CD8-positive, alpha-beta T cell (primary cell): ENCODE measurements at places on chromosomes 2 and 18.

DNA sequence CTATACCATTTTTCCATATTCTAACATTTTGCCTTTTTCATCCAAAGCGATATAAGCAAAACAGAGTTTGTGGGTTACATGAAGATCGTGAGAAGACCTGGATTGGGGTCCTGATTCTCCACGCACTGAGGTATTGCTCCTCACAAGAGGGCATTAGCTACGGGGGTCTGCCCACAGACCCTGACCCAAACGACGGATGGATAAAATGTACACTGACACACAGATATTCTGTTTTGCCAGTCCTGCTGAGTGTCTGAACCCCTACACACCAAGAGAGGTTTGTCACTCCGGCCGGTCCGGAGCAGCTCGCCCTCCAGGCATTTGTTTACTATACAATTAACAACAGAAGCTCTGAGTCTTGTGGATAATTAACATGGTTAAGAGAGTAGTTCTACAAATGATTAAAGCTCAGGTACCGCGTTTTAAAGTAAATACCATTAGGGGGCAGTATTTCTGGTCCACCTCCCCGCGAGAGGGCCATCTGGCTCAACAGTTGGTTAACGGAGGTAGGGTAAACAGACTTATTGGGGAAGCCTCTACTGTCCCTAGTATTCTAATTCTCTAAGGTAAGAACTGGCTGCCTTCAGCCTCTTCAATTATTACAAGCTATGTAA lies 28.4 kb downstream of the SCYGR8 start:
- DNase-seq, result no peak

DNA sequence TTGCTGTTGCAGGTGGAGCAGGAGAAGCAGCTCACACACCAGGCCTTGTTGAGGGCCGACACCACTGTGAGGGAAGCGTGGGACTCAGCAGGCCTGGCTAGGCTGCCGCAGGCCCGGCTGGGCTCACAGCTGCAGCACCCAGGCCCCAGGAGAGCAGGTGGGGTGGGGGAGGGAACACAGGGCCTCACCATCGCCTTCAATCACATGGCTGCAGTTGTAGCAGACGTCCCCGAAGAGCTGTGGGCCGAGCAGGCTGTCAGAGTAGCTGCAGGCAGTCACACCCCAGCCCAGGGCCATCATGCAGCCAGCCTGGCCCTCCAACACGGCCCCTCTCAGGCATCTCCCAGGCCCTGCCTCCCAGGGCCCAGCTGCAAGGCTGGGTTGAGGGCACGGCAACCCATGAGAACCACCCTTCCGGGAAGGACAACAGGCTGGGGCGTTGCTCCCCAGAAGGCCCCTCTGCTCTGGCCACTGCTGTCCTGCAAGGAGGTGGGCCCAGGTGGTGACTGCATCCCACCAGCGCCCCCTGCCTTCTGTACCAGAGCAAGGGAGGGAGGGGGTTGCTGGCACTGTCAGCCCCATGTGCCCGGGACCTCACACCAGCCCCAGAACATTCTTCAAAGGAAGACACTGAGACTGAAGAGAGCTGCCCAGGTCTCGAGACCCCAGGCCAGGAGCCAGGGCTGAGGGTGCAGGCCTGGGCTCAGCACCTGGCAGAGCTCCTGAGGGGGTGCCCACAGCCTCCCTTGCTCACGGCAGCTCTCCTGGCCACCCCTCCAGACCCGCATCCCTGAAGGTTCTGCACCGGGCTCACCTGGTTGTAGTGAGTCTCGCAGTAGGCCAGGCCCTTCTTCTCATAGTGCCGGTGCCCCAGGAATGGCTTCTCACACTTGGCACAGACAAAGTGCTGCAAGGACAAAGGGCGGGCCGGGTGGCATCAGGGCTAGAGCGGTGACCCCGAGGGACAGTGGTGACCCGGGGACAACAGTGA lies 5.6 kb upstream of the GPR17 start:
- DNase-seq, result peak; percentile 24

GRCh38 chr2:68920481-68921170 lies 32.1 kb downstream of the GKN2 start:
- no peak for DNase-seq

DNA sequence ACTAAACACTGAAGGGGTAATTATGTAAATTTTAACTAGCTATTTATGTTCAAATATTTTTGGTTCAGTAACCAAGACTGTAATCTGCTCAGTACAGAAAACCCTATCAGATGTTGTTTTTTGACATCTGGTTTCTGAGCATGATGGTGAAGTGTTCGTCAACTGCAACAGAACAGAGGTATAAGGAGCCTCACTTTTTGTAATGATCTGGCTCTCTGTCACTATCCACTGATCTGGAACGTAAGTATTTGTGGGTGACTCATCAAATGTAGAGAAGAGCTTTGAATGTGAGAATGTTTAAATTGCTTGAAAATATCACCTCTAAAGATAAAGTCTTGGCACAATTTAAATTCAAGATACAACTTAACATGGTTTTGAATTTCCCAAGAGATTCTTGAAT lies 213.6 kb upstream of the FAM98A start:
- no peak for DNase-seq

DNA sequence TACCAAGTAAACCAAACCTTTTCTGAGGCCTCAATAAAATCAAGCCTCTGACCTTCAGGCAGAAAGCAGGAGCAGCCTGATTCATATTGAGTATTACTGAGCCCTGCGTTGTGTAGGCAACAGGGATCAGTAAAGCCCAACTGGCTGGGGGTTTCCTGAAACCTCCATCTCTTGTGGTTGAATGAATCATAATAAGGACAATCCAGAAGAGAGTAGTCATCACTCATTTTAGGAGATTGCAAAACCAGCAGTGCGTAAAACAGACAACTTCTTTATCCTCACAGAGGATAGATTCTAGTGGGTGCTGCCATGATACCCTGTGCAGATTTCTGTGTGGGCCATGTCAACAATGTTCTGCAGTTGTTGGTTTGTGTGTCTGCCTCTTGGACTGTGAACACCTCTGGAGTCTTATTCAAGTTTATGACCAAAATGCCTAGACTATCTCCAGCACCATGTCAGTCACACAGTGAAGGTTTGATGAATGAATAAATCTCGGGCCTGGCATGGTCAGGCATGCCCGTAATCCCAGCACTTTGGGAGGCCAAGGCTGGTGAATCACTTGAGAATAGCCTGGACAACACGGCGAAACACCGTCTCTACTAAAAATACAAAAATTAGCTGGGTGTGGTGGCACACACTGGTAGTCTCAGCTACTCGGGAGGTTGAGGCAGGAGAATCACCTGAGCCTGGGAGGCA lies 51.8 kb upstream of the RAB27B start:
- no peak for DNase-seq

DNA sequence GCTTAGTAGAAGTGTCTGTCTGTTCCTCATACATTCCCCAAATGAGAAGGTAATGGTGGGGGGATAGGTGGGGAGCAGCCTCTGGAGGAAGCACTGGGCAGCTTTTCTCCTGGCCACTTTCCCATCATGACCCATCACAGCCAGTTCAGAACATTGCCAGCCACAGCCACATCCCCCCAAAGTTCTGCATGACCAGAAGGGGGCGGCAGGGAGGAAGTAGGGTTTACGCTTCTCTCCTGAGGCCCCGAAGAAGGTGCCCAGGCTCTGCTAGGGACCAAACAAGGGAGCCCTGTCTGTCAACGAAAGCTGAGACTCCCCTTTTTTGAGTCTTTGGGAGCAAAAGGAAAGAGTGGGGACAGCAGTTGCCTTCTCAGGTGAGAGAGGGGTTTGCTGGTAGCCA lies 7.7 kb downstream of the IGFBP5 start:
- peak; percentile 32 for DNase-seq

DNA sequence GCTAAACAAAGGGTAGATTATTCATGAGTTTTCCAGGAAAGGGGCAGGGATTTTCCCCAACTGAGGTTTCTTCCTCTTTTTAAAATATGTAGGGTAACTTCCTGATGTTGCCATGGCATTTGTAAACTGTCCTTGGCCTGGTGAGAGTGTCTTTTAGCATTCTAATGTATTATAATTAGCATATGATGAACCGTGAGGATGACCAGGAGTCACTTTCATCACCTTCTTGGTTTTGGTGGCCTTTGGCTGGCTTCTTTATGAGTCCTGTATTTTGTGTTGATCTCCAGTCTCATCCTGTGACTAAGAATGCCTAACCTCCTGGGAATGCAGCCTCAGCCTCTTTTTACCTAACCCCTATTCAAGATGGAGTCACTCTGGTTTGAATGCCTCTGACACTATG lies 391.0 kb upstream of the LINC00305 start:
- DNase-seq, result no peak

GRCh38 chr2:7709907-7710306 lies 792.7 kb downstream of the RNF144A start:
- DNase-seq, result no peak

DNA sequence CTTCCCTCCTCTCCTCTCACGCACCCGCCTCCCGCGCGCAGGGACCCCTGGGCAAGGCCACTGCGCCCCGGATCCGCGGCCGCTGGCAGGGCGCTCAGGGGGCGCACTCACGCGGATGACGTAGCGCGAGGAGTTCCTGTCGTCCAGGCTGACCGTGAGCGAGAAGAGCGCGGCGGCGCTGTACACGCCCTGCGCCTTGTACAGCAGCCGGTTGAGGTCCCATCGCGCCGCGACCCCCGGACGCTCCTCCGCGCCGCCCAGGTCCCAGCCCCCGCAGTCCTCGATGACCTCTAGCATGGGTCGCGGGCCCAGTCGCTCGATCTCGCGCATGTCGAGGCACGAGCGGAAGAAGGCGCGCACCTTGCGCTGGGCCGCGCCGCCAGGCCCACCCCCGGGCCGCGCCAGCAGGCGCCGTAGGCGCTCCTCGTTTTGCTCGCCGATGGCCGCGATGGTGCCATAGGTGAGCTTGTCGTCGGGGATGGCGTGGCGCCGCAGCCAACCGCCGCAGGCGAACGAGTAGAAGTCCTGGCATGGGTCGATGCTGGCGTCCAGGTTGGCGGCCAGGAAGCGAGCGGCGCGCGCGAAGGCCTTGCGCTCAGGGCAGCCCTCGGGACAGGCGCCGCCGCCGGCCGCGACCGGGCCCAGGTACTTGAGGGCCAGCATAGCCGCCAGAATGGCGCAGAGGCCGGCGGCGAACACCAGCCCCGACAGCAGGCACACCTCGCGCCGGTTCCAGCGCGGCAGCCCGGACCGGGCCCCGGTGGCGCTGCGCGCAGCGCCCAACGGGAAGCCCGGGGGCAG lies 1.7 kb downstream of the ECEL1 start:
- no peak for DNase-seq

DNA sequence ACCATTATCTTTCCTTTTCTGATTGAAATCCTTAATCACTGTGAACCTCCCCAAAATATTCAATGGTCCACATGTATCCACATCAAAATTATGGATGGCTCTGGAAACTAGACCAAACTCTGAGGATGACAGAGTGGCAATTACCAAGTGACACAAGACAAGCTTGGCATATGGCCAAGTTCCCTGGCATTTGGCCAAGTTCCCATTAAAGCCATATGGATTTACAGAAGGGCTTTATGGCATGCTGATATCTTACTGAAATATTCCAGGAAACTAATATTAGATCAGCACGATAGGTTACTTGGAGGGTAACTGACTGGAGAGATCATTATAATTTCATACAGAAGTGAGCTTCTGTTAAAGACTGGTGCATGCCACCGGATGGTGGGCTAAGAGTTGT lies 21.9 kb upstream of the CERS6 start:
- DNase-seq, result no peak

DNA sequence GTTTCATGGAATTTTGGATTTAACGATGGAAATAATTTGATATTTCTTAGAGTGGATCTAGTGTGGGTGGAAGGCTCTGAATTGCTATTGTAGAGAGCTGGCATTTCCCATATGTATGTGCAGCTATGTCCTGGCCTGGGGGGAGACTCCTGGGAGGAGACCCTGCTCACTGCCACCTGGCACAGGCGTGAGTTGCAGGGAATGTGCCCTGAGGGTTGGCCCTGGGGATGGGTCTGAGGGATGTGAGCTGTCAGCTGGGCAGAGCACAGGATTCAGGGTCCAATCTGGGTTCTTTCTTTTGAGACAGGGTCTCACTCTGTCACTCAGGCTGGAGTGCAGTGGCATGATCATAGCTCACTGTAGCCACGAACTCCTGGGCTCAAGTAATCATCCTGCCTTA lies 120.2 kb downstream of the CLIP4 start:
- no peak for DNase-seq

DNA sequence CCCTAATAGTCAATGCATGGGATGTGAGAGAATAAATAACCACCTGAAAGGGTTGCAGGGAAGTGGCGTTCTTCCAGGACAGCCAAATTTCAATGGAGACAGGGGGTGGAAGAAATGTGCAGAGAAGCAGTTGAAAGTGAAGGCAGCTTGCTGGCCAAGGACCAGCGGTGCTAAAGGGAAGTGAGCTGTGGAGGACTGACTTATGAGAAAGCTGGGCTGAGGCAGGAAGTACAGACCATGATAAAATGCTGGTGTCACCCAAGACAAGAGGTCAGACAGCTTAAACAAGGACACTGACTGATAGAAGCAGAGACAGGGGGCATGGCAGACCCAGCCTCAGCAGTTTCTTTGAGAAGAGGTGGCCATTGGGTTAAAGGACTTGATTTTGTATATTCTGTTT lies 106.7 kb downstream of the DTNB start:
- DNase-seq, result no peak

GRCh38 chr2:159982270-159982669 lies 80.1 kb downstream of the PLA2R1 start:
- no peak for DNase-seq

GRCh38 chr2:145495590-145495989 lies 975.7 kb upstream of the ZEB2 start:
- no peak for DNase-seq

GRCh38 chr2:237786936-237787335 lies 11.6 kb upstream of the RBM44 start:
- no peak for DNase-seq

DNA sequence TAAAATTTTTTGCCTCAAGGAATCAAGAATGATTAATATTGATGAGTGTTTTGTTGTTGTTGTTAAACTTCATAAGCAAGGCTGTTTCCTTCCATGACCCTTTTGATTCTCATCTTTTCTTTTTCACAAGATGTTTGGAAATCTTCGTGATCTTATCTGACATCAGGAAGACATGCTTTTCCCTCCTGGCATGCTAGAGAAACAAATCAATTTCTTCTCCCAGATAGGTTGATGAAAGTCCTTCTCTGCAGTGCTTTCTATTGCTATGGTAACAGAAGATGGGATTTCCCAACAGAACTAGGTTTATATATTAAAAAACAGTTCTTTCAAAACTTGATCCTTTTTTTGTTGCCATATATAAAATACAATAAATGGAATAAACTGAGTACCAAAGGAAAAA lies 85.2 kb downstream of the EML6 start:
- DNase-seq, result no peak

DNA sequence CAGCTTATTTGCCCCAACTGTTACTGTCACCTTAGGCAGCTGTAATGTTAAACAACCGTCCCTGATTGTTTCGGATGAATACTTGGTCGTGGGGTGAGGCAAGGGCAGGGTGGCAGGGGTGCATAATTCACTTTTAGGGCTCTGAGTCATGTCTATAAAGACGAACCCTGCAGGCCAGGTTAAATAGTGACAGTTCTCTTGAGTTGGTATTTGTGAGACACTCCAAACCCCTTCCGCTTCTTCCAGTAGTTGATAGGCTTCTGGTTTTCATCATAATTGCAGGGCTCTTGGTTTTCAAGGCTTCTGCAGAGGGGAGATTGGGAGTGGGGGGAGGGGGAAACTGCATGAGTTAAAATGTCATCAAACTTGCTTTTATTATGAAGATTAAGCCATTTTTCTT lies 97.2 kb upstream of the TSPYL6 start:
- no peak for DNase-seq
